Chondrocyte (in vitro differentiated cells): ENCODE measurements at places on chromosomes 12 and 14. TPM values are rescaled to one million over a fixed set of nuclear protein-coding genes. Genes with fewer than 3 reads are reported as not detected.

DNA sequence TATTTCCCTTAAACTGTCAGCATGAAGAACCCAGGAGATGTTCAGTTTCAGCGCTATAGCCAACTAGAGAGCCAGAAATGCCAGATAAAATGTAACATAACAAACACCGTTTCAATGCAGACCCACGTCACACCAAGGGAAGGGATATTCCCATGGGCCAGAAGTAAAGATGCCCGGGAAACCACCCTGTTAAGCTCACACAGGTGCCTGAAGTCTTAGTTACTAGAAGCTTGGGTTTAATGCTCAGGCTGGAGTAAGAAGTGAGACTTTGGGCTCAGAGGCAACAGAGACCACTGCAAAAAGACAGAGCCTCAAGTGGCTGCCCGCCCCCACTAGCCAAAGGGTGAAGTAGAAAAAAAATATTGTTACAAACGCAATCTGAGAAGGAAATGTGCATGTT lies 52.3 kb downstream of the SYNE3 start:
- no peak for DNase-seq

- DNase-seq: no peak
Measured at GRCh38 chr14:84520711-84521338, 1009.1 kb upstream of the FLRT2 start.

DNA sequence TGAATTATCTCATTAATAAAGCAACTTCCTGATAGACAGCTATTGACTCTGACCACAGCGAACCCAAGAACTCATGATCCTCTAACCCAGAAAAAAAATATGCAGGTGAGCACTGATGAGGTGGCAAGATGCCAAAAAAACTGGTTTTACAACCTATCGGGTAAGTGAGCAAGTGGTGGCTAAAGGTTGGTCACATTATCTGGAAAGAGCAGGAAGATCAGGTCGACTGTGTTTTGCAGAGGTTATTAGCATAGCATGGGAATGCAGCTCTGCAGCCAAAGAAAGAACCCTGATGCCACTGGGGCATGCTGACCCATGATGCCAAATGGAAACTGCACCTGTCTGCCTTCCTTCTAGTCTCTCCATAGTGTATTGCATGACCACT lies 23.5 kb downstream of the BHLHE41 start:
- no peak for DNase-seq

GRCh38 chr12:111313833-111314259 lies 55.0 kb downstream of the PHETA1 start:
- no peak for DNase-seq

DNA sequence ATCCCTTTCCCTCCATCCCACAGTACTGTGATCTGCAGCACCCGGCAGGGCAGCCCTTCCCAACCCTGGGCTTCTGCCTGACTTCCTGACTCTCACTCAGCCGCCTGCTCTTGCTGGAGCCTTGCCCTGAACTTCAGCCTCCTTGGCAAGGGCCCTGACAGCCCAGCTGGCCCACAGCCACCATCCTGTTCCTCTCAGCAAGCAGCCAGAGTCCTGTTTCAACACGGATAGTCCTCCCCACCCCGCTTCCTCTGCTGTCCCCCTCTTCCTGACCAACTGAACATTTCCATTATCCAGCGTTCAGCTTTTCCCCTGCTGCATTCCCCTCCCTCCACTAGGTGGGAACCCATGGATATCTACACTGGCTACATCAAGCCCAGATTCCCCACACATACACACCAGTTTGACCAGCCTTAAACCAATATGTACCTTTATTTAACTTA lies 74.0 kb upstream of the MDM1 start:
- no peak for DNase-seq

- no peak for DNase-seq
Measured at GRCh38 chr12:84973026-84973425, 60.4 kb upstream of the SLC6A15 start.

GRCh38 chr12:108630481-108631207 lies 3.0 kb downstream of the SELPLG start:
- DNase-seq: no peak

DNA sequence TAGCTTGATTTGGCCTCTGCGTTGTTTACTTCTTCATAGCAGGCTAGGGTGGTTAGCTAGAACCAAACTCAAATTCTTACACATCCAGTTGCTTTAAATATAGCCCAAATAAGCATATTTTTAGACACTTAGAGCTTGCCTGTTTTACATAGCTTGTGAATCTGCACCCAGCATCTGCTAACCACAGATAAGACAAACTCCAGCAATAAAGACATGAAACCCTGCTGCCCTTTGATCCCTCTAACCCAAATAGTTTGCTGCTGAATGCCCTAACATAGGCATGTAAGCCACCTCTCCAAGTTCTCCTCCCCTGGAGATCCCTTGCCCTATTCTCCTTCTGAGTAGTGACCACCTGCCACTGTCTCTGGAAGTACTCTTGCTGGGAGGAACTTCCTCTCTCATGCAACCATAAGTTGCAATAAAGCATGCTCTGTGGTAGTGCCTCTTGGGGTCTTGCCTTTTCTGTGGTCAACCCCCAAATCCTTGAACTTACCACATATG lies 185.6 kb downstream of the TMEM117 start:
- no peak for DNase-seq

- no peak for DNase-seq
Measured at GRCh38 chr12:122048151-122048550, 26.5 kb downstream of the BCL7A start.

DNA sequence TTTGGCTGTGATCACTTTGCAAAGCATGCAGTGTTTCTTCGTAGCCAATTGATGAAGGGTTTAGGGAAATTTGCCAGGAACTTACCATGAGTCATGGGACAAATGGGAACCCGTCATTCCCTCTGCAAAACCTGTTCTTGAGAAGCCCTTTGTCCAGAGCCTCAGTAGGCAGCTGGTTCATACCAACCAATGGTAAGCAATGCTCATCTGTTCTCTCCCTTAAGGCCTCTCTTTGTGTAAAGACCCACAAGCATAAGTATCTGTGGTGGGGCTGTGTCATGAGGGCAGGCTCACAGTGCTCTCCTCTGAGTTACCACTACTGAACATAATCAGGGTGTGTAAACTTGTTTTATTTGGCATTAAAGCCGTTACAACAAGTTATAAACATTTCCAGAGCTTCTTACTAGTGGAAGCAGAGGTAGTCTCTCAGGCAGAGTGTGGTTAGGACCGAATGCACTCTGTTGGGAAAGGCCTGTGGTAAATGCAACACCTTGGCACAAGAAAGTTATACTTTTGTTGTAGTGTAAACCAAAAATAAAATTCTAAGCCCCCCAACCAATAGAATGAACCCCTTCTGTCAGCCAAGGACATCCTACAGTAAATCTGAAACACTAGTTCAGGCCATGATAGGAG lies 119.8 kb downstream of the SINHCAF start:
- no peak for DNase-seq

DNA sequence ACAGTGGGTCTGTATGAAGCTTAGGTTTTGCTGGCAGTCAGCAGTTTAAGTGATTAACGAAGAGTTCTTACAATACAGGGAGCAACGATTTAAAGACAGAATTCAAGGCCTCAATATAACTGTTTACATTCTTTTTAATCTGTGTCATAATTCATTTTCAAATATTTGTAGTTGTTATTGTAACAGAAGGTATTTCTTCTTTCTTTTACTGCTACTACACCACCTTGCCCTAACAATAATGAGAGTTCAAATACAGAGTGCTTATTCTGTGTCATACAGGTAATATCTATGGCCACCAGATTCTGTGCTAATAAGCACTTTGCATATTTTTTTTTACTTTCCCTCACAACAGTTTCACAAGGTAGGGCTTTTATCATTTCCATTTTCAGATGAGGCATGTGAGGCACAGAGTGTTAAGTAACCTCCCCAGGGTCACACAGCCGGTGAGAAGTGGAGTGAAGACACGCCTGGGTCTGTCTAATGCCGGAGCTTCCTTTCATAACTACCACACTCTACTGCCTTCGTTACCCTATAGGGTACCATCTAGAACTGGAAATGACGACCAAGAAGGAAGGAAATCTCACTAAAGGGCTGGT lies 81.9 kb downstream of the PELI2 start:
- DNase-seq: no peak

DNA sequence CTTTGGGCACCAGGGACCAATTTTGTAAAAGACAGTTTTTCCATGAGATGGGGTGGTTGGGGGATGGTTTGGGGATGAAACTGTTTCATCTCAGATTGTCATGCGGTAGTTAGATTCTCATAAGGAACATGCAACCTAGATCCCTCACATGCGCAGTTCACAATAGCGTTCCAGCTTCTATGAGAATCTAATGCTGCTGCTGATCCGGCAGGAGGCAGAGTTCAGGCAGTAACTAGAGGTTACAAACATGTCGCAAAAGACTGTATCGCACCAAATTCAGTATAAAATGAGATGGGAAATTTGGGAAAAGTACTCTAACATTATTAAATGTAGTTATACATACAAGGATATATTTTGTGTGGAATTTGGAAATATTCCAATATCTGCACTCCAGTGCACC lies 213.2 kb upstream of the LRFN5 start:
- no peak for DNase-seq

DNA sequence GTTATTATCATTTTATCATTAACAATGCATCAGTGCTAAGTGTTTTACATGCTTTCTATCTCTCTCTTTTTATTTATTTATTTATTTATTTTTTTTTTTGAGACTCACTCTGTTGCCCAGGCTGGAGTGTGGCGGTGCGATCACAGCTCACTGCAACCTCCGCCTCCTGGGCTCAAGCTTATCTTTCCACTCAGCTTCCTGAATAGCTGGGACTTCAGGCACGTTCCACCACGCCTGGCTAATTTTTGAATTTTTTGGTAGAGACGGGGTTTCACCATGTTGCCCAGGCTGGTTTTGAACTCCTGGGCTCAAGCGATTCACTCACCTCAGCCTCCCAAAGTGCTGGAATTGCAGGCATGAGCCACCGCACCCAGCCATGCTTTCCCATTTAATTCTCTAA lies 3.9 kb upstream of the BTG1 start:
- no peak for DNase-seq

DNA sequence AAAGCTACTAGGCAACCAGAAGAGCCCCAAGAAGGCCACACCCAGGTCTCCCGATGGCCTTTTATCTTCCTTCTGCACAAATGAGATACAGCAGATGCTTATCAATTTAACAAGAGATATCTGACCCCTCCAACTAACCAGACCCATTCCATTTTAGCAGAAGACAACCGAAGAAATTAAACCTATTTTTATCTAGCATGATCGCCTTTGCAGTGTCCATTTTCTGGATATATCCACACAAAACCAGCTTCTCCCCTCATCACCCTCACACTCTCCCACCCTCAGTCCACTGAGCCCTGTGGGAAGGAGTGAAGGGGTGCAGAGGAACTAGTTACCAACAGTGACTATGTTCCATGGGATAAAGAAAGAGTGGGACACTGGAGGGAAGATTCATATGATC lies 20.9 kb upstream of the DHRS4 start:
- no peak for DNase-seq

DNA sequence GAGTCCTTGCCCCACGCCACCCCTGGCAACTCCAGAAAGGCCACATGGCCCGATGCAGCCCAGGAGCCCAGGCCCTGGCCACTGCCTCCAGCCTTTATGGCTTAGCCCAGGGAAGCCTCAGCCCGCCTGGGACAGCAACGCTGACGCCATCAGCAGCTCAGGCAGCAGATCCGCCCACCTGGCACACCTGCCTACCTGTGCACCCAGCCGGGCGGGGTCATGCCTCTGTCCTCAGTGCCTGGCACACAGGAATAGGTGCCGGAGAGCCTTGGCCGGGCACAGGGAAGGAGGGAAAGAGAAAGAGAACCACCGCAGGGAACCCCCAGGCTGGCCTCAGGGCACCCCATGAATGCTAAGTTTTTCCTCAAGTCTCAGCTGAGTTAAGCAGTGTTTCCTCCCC lies 21.1 kb downstream of the BEGAIN start:
- DNase-seq: no peak

DNA sequence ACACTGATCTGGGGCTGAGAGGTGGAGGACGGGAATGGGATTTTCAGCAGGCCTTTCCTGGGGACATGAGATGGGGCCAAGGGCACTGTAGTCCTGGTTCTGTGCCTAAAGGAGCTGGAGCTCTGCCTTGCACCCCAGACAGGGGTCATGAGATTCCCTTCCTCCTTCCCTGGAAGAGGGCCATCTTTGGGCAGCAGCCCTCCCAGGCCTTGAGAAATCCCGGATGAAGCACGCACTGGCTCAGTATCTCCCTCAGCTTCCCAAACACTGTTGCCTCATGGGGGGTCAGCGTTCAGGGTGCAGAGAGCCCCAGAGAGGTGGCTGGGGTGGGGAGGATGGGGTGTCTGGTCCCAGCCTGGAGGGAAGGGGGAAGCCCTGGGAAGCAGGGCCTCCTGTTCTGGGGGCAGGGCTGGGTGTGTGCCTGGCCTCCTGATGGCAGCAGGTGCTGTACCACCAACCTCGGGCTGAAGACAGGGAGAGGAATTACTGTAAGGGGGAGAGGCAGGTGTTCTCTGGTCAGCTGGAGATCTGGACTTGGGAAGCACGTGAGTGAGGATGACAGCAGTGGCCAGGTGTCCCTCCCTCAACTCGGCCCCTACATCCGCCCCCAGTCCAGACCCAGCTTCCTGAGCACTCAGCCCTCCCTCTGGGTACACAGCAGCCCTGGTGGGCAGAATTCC lies 8.4 kb upstream of the NR4A1 start:
- DNase-seq: no peak

DNA sequence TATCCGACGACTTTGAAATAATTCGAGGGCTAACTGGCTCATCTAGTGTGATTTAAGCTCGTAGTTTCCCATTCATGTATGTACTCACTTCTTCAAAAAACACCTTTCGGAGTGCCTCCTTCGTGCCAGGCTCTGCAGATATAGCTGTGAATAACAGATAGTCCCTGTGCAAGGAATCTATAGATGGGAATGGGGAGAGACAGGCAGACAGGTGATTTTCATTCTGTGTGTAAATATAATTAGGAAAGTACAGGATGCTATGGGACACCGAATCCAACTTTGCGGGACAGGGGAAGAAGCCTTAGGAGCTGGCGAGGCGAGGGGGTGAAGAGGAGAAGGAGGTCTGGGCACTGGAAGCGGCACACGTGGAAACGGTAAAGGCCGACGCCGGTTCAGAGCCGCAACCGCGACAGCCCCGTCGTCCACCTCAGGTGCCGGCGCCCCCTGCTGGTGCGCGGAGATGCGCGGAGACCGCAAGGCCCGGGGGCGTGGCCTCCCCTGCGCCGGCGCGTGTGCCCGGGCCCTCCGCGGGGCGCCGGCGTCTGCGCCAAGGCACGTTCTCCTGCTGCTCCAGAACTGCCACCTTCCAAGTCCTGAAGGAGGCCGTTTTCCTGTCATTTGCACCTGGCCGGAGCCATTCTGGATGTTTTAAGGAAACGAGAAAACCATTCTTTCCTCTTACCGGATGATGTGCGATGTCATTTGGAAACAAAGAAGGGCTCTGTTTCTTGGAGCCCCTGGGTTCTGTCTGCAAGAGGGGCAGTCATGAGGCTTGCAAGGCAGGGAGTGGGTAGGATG lies 18.0 kb upstream of the CACNA1C start:
- no peak for DNase-seq

GRCh38 chr14:25237845-25238244 lies 187.9 kb upstream of the STXBP6 start:
- no peak for DNase-seq

- DNase-seq: no peak
Measured at GRCh38 chr14:63707216-63707615, 20.6 kb downstream of the SGPP1 start.

Gene TCL1B
- not detected in 3 replicates for total RNA-seq

Gene LRP1
- total RNA-seq: 448 to 583 TPM (median 463 TPM) in 3 replicates

Gene GUCY2C
- not detected in 3 replicates for total RNA-seq

Gene PLBD1
- 2.4 to 5.5 TPM (median 4.1 TPM) in 3 replicates for total RNA-seq

Gene PMCH
- total RNA-seq: not detected in 3 replicates

Gene PXMP2
- total RNA-seq: 18.5 to 19.5 TPM (median 19.0 TPM) in 3 replicates

Gene VWF
- 0.05 to 0.08 TPM (median 0.07 TPM) in 3 replicates for total RNA-seq

Gene MDGA2
- total RNA-seq: 0.17 to 0.65 TPM in 2 of 3 replicates, not detected in the other

Gene RGS6
- 0.12 to 0.17 TPM in 2 of 3 replicates, not detected in the other for total RNA-seq
